ENCODE measurements at places on chromosomes 3 and 15. TPM values are rescaled to one million over a fixed set of nuclear protein-coding genes. Genes with fewer than 3 reads are reported as not detected.

PLS1 gene
- total RNA-seq, result 8.4 TPM

CCRL2 gene
- 2.1 TPM for total RNA-seq

NCK1 gene
- total RNA-seq, result 36.1 TPM

NOX5 gene
- 0.06 TPM for total RNA-seq

TRH gene
- total RNA-seq, result not detected

FRMD5 gene
- total RNA-seq, result 53.8 TPM

NME9 gene
- 0.50 TPM for total RNA-seq

DNA sequence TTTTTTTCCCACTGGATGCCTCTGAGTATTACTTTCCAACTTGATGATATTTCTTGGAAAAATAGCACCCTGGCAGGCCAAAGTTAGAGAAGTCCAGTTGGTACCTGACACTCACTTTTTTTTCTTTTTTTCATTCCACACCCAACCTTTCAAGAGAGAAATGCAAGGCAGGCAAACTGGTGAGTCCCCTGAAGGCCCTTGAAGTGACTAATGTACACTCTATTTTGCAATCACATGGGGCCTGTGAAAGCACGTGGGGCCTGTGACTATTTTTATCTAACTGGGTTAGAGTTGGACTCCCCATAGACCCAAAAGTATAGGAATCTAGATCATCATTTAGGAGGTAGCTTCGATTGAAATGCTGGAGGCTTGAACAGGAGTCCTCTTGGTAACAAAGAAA is 316.7 kb downstream of the CHL1 start:
- DNase-seq, result no peak

DNA sequence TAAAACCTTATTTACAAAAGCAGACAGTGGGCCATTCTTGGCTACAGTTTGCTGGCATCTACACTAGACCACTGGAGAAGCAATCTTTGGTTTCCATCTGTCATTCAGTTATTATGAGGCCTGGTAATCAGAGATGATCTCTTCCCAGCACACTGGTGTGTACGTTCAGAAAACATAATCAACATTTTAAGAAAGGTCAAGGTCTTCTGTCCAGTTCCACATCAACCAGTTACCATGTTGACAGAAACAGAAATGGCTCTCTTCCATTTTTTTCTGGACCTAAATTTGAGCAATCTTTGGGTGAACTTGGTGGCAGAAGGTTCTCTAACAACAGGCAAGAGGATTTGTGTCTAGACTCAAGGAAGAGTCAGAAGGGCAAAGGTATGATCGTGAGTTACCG is 29.8 kb upstream of the ARHGEF3 start:
- no peak for DNase-seq

- no peak for DNase-seq
Measured at GRCh38 chr3:194023501-194024280, 112.3 kb upstream of the HES1 start.

GRCh38 chr15:26773067-26773877 is 406 bp upstream of the GABRB3 start:
- DNase-seq, result peak; percentile 34

DNA sequence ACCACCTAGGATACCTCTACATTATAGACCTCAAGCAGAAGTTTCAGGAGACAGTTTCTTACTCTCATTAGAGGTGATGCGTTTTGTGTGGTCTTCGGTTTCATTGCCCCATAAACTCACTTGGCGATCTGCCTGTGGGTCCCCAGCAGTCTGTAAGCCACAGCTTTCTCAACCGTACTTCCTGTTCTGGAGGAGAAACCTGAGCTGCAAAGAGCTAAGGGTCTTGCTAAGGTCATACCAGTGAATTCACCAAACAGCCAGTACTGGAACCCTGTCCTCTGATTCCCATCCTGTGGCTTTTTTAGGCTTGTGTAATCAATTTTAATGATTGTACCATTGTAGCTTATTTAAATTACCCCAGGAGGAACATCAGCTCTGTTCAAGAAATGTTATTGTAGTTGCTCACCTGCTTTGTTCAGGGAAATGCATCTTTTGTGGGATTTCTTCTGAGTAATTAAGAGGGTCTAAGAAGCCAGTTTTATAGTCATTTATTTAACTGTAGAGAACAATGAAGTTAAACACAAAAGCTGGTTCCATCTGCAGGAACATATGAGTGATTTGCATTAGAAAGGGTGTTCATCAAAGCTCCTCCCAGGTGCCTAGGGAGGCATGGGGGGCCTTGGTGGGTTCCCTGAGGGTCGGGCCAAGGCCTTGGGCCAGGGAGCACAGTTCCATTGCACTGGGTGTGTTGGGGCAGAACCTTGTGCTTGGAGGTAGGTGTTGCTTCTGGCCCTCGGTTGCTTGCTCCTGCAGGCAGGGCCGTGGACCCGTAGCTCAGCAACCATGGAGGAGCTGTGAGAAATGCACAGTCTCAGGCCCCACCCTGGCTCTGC is 69.6 kb downstream of the APBA2 start:
- DNase-seq, result no peak

DNA sequence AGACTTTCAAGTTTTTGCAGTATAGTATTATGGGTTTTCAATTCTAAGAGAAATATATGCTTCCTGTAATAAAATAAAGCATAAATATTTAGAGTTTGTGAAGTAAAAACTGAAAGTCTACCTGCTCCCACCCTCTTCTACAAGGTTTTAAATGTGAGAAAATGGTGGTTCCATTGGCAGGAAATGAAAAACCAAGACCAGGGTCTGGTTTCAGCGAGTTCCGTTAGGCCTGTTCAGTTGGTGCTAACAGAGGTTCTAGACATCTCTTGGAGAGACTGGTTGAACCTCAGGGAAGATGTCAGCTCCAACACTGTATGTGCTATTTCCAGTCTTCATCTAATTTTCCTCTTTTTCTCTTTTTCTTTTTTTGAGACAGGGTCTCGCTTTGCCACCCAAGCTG is 11.8 kb upstream of the MYO1E start:
- no peak for DNase-seq

DNA sequence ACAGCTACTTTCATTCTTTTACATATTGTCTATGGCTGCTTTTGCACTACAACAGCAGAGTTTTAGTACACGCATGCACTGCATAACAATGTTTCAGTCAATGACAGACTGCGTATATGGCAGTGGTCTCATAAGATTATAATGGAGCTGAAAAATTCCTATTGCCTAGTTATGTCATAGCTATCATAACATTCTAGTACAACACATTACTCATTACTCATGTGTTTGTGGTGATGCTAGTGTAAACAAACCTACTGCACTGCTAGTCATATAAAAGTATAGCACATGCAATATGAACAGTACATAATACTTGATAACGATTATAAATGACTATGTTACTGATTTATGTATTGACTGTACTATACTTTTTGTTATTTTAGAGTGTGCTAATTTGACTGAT is 47.9 kb downstream of the QTRT2 start:
- no peak for DNase-seq

GRCh38 chr15:59020322-59020721 is 32.9 kb downstream of the RNF111 start:
- no peak for DNase-seq

GRCh38 chr3:194330160-194330559 is 21.0 kb downstream of the CPN2 start:
- DNase-seq, result no peak

- no peak for DNase-seq
Measured at GRCh38 chr3:189389346-189389745, 217.6 kb downstream of the TPRG1 start.

GRCh38 chr15:42891569-42891968 is 29.0 kb downstream of the TTBK2 start:
- DNase-seq, result no peak

GRCh38 chr3:160291290-160291908 is 66.2 kb downstream of the C3orf80 start:
- DNase-seq, result no peak

- DNase-seq, result peak; percentile 79
Measured at GRCh38 chr3:172522871-172523818, at the start of gene TNFSF10. Gene TNFSF10 (minus strand): TSS chr3:172523430. CDS start chr3:172523384, 46 bp downstream.

GRCh38 chr15:98804057-98804380 is 155.7 kb downstream of the IGF1R start:
- no peak for DNase-seq

DNA sequence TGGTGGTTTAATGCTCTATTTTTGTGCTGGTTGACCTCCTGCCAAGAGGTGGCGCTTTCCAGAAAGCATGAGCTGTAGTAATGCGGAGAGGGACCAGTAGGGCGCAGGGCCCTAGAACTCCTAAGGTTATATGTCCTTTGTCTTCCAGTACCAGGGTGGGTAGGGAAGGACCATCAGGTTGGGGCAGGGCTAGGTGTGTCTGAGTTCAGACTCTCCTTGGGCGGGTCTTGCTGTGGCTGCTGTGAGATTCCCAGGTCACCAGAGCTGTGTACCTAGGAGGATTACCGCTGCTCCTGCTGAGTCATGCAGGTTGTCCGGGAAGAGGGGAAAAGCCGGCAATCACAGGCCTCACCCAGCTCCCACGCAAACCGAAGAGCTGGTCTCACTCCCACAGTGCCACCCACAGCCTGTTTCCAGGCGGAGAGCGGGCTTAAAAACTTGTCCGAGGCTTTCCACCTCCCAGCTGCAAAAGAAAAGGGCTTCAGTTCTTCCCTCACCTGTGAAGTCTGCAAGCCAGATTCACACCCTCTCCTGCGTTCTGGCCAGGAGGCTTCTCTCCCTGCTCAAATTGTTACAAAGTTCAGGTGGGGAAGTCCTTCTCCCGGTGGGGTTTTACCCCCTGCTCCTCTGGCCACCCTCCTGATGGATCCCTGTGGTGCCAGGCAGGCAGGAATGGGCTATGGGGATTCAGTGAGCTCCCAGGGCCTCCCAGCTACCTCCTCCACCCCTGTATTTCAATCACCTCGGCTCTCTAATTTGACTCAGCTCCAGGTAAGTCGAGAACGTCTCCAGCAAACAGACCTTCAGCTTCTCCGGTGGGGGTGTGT is 37.7 kb upstream of the BCHE start:
- DNase-seq, result no peak

DNA sequence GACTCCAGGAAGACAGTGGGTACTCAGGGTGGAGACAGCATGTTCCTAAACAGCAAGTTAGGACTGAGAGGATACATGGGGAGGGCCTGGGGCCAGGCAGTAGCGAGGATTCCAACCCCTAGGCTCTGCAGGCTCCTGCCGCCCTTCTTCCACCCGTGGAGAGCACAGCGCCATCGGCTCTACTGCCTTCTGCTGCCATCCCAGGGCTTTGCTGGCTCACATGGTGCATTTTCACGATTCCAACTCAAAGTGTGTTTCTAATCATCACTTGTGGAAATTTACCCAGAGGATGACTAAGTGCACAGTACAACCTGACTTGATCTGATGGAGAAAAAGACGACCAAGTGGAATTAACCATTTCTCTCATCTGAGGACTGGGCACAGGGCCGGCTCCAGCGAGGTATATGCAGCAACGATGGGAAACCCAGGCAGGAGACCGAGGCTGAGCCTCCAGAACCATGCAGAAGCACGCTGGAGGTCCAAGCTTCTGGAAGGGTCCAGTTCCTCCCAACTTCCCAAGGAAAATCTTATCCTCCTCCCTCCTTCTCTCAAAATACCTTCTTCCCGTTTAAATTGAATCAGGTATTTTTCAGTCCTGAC is 104.6 kb downstream of the LRIG1 start:
- no peak for DNase-seq

DNA sequence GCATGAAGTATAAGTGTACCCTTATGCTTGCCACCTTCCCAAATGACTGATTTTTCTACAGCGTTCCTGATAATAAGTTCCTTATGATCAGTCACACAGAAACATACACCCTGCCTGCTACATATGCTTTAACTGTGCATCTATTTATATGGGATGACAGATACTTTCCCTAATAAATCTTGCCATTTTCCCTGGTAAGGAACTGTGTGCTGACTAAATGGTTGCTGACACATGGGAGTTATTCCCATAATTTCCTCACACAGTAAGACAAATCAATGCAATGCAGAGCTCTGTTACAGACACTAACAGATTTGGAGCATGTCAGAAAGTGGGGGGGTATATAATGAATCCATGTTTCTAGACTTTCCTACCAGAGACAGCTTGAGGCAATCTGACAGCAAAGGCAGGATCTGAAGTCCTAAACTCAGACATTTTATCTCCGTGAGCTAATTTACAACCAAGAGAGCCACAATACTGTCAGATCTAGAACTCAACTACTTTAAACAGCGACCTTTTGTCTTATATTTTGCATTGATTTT is 86.9 kb upstream of the TCF12 start:
- no peak for DNase-seq

GRCh38 chr3:16264174-16264707 is 502 bp downstream of the DPH3 start:
- peak; percentile 17 for DNase-seq

DNA sequence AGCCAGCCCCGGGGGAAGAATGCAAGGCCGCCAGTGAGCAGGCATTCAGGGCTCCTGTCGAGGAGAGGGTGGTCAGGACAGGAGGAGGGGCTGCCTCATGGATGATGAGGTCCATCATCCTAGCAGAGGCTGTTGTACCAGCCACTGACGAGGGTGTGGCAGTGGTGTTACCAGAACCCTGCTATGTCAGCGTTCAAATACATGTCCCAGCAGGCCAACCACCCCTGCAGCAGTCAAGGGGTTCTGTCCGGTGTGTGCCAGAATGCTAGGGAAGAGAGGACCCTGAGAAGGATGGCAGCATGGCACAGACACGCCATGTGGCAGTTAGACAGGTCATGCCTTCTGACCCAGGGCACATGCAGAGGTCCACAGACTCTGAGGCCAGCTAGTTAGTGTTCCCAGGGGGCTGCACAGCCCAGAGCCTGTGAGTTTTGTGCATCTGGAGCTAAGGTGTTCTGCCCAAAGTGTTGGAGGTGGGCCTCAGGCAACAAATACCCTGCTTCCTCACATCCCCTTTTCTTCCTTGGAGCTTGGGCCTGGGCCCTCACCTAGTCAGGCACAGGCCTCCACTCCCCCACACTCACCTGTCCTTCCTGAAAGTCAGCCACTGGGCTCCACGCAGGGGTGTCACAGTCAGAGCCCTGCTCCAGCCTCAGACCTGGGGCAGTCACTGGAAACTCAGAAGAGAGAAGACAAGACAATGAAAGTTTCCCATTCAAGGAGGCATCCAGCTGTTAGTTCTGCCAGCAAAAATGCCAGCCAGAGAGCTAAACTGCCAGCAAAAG is 7.8 kb downstream of the PAK6 start:
- DNase-seq, result no peak

- DNase-seq, result peak; percentile 80
Measured at GRCh38 chr15:55897560-55898336, 95.7 kb downstream of the NEDD4 start.

DNA sequence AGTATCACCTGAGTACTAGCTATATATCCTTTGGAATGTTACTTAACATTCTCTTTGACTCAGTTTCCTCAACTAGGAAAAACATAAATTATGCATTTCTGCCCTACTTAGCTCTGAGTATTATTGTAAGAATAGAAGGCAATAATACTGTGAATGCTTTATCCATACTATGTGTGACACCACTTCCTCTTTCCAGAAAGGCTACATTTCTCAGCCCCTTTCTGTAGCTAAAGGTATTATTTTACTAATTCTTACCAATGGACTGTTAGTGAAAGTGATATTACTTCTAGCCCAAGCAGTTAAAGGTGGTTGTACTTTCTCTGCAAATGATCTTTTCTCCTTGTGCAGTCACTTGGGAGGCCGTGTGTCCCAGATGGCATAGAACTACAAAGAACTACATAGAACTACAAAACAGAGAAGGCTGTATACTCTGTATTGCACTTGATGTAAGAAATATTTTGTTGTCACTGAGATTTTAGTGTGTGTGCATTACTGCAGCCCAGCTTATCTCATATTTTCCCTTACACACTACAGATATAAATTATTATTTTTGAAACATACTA is 35.1 kb downstream of the MYH15 start:
- DNase-seq, result no peak

GRCh38 chr3:129195731-129196256 is 12.1 kb upstream of the CNBP start:
- DNase-seq, result peak; percentile 84

- DNase-seq, result no peak
Measured at GRCh38 chr3:194804796-194805195, 119.1 kb downstream of the FAM43A start.

GRCh38 chr3:59191651-59192050 is 141.8 kb upstream of the CFAP20DC start:
- DNase-seq, result no peak

Measured in adrenal gland (tissue), 19 donors.